DMS53 (cell line): ENCODE measurements at places on chromosomes 2 and 18.
A peak's percentile ranks its signal among the peaks of the same experiment; 100 is the strongest.

DNA sequence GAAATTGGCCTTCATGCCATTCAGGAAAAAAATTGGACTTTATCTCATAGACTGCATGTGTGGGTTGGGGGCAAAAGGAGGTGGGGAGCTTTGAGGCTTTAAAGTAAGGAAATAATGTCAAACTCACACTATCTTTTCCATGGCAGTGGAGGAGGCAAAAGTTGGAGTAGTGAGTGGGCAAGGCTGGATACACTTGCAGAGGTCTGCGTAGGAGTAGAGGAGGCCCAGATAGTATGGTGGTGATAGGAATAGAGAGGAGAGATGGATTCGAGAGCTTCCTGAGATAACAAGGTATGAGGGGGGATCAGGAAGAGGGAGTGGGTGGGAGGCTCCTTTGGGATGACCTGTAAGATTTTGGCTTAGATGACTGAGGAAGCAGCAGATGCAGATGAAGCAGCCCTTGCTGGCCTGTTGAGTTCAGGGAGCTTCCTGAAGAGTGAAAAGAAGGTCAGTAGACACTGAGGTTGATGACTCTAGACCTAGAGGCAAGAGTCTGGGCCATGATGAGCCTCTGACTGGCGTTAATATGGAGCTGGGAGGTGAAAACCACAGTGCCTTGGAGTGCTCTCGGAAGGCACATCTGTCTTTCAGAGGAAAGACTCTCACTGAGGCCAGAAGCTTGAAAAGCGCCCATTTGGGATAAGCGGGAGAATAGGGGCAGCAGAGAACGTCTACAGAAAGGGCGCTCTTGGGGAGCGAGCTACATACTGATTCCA, 5.8 kb downstream of the UNC50 start:
- DNase-seq, result no peak

- no peak for DNase-seq
Measured at GRCh38 chr2:2491964-2492363, 160.9 kb upstream of the MYT1L start.

DNA sequence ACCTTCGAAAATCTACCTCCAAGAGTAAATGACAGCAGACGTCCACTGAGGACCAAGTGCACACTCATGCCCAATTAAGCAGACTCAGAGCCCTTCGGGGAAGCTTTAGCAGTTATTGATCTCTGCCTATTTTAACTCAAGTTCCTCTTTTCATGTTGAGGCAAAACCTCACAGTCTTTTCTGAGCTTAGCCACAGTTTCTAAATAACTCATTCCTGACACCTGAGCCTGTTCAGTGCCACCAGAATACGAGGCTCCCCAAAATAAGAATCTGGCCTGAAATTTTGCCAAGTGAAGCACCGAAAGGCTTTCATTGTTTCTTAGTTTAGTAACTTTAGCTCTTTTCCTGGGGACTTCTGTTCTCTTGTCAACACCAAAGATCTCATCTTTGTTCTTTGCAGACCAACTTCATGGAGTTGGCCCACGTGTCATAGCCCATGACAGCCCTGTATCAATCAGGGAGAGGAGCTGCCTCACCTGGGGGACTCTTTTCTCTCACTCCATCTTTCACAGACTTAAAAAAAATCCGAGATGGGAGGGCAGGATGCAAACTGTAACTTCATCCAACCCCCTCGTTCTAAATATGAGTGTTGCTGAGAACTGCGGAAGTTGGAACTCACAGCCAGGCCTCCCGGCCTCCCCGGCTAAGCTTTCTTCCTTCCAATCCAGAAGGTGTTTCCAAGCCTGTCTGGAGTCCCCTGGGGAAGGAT, 22.2 kb downstream of the INPP5D start:
- DNase-seq, result no peak

- no peak for DNase-seq
Measured at GRCh38 chr2:200411831-200412230, 98.0 kb downstream of the KCTD18 start.

DNA sequence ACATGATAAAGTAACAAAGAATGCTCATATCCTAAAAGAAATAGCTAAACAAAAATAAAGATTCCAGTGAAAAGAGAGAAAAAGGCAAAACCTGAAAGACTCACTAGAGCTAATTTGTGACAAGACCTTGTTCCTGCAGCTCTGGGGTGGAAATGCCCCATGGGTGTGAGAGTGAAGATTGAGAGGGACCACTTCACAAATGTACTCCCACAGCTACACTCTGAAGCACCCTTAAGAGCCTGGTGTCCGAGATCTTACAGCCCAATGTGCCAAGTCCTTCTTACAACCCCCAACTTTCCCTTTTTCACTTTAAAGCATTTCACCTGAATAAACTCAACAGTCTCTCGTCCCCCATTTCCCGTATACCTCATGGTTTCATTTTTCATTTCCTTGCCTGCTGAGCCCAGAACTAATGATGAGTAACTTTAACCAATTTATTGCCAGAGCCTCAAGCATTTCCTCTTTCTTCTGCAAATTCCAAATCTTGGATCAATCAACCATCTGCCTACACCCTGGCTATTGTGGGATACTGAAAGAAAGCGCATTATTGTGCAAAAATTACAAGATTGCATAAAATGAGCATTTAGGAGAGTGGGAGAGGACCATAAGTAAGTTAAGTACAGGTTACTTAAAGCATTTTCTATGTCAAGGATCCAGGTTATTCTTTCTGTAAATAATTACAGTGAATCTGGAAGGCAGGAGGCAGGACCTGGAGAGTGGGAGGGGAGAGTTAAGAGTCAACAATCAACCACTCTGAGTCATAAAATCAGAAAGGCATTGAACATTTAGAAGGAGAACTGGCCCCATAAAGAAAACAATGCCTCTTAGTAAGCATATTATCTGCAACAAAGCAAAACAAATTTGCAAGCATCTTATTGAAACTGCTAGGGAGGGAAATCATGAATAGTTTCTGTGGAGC, 804.4 kb upstream of the CELF4 start:
- peak; percentile 66 for DNase-seq

DNA sequence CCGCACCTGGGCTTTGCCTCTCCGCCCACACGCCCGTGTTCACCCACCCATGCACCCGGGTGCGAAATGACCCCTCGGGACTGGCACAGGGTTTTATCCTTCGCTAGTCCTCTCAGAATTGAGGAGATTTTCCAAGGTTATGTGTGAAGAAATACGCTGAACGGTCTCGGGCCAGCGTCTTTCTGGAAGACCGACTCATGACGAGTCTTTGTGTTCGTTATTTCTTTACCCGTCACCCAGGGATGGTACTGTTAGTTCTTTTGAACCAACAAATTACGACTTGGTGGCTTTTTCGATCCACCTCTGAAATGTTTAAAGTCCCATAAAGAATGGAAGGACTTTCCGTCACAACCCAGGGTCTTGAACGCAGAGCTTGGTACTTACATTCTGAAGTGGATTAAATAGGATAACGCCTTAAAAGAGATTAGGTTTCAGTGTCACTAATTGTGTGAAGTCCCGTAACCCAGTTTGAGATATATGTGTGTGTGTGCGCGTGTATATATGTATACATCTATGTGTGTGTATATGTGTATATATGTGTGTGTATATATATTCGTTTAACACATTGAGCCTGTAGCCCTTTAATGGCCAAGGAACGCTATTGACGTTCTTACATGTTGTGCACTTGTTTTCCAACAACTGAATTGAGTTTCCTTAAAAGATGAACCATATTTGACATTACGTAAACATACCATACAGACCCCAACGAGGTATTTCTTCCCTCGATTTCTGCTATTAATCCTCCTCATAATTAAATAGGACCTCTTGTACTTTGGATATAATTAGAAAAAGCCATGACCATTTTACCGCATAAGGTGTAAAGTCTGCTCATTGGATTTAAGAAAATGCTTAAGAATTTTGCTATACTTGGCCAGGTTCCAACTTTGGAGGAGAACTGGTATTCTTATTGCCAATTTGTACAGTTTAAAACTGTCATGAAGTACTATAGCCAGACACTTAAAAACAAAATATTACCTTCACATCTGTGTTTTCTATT, 889 bp downstream of the ZC3H15 start:
- peak; percentile 72 for DNase-seq

DNA sequence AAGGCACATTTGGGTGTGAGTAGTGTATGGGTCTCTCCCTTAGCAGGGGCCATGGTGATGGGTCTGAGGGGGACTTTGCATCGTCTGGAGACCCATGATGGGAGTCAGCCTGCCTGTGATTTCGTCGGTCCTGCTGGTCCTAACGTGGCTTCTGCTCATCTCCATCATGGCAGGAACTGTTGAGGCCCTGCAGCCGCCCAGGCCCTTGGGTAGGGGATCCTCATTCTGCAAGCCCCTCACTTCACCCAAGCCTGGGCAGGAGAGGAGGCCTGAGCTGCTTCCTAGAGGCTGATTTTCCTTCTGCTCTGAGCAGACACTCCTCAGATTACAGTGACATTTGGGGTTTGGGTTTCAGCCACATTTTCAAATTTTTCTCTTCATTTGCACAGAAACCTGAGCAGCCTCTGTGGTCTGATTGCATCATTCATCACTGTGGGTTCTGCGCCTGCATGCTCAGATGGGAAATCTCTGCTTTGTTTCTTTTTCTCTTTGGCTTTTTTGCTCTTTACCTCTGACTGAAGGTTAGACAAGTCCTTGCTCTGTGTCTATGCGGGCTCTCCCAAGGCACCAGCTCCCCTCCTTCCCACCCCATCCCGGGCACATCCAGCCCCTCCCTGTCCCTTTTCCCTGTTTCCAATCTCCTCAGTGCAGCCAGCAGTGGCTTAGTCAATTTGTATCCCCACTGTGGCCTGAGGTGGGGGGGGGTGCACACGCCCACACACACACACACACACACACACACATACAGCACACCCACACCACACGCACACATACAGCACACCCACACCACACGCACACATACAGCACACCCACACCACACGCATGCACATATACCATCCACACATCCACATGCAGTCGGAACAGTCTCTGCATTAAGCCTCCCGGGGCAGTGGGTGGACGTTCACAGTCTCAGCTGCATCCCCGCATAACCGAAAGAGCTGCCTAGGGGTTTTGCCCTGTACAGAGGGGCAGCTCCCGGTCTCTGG, 305.4 kb upstream of the HS6ST1 start:
- no peak for DNase-seq

GRCh38 chr2:110773401-110773921, 41.1 kb downstream of the ACOXL start:
- DNase-seq, result no peak

GRCh38 chr2:128786741-128787478, 468.2 kb upstream of the HS6ST1 start:
- DNase-seq, result no peak

- no peak for DNase-seq
Measured at GRCh38 chr2:7911196-7911595, 770.7 kb upstream of the ID2 start.

DNA sequence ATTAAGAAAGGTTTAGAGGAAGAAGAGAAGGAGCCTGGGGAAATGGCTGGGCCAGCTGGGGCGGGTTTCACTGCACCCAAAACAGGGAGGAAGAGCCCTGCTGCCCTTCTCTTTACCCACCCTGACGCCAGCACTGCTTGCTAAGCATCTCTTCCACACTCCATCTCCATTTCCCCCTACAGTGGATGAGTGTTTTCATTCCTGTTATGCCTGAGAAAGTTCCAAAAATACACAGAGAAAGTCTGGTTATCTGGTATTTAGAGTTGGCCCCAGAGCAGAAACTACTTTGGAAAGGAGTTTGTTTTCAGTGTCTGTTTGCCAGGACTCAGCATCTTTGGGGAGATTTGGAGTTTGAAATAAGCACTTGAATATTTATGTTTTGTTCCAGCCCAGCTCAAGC, 451.0 kb downstream of the SLC4A3 start:
- no peak for DNase-seq

- no peak for DNase-seq
Measured at GRCh38 chr2:72526623-72527022, 299.2 kb downstream of the EXOC6B start.

- DNase-seq, result no peak
Measured at GRCh38 chr2:17536416-17536815, 4.1 kb upstream of the VSNL1 start.

DNA sequence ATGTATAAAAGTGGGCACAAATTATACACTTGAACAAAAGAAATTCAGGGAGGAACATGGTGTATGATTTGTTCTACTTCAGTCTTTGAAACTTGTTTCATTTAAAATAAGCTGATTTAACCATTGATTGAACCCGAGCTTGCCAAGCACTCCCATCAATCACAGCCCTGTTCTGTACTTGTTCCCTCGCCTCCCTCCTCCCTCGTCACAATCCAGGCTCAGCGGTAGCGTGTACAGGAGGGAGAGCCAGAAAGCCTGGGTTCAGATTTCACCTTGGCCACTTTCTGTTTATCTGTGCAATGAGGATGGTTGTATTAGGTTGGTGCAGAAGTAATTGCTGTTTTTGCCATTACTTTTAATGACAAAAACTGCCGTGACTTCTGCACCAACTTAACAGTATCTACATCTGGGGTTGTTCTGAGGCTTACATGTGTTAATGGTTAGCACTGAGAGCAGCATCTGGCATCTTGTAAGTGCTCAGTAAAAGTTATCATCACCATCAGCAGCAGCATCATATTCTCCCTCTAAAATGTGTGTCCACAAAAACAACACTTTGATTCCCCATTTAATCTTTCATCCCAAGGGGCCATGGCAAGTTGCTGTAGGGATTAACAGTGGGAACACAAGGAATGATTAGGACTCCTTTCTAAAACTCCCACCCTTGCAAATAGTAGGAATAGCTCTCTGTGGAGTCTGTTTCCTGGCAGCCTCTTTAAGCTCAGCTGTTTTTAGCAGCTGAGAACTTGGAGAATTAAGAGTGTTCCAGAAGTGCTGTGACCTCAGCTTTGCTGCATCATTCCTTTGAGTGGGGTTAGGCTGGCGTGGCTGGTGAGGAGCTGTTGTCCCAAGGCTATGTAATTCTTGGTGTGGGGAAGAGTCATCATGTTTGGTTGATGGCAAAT, 4.7 kb downstream of the DPYSL5 start:
- no peak for DNase-seq

- DNase-seq, result no peak
Measured at GRCh38 chr2:110766291-110766690, 33.9 kb downstream of the ACOXL start.

- no peak for DNase-seq
Measured at GRCh38 chr18:60935041-60935910, 398.0 kb upstream of the CDH20 start.
